ENCODE measurements at places on chromosomes 7 and 10.

DNA sequence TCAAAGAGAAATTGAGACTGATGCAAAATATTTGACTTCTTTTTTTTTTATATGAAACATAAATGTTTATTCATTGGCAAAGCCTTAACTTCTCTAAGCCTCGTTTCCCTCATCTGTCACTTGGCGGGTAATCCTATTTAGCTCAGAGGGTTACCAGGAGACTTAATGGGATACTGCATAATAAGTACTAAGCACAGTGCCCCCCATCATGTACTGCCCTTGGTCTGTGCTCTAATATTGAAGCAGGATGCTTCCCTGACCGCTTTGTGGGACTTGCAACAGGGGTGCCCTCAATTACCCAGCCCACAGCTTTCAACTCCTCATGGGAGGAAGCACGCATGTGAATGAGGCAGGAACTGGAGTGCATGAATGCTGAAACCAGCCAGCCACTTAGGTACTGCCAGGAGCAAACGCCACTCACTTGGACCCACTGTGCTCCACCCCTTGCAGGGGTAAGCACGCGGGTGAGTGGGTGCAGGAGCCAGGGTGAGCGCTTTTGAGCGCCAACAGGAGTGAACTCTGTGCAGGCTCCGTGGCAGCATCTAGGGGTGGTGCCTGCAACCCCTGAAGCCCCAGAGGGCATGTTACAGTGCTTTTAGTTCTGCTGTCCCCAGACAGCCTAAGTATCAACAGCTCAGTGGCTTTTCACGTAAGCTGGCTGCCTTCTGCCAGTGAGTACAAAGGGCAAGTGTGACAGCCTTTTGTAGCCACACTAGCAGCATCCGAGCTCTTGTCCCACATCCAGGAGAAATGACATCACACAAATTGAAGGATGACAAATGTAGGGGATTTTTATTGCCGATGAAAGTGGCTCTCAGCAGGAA, 209.8 kb upstream of the C7orf33 start:
- DNase-seq, result no peak

- no peak for DNase-seq
These were observed 192.5 kb downstream of the SEMA3E start for GRCh38 chr7:83456413-83456812.

GRCh38 chr10:59127991-59128390, 48.5 kb upstream of the PHYHIPL start:
- no peak for DNase-seq

GRCh38 chr7:16708511-16708910, 45.0 kb upstream of the TSPAN13 start:
- DNase-seq, result no peak

- DNase-seq, result no peak
These were observed 207.5 kb downstream of the CUX1 start for GRCh38 chr7:102024769-102025391.

GRCh38 chr7:131109759-131110296, 217.8 kb upstream of the MKLN1 start:
- DNase-seq, result peak; percentile 76

DNA sequence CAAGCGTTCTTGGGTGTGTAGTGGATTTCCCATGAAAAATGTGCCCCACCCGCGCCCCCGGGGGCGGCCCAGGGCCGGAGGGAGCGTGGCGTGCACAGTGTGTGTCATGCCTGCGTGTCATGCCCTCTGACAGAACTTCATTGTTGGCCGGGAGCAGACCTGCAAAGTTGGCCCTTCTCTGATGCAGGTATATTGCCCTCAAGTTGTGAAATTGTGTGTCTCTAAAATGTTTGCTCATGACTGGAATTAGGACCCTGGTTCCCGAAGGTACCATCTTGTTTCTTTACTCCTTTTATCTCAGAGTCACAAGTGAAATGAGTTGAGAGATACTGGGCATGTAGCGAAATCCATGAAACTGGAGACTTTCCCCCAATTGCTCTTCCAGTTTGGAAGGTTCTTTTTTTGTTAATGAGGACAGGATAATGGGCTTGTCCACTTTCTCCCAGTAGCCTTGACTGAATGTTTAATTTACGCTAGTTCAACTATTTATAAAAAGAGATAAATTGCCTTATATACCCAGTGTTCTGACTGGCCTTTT, 26.2 kb downstream of the ADK start:
- DNase-seq, result peak; percentile 40

DNA sequence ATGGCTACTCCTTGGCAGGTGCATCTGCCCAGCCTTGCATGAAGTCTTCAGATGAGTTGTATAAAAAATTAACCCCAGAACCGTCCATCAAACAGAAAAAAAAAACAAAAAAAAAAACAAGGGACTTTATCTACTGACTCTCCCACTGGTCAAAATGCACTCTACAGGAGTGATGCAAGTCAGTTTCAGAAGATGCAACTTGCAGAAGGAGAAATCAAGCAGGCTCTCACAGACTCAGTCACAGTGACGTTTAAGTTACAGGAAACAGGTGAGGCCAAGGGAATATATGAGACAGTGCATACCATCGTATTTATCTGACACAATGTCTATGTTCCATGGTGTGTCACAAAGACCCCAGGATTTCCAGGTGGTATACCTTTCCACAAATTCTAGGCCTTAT, 17.5 kb upstream of the PRPS1L1 start:
- DNase-seq, result no peak

DNA sequence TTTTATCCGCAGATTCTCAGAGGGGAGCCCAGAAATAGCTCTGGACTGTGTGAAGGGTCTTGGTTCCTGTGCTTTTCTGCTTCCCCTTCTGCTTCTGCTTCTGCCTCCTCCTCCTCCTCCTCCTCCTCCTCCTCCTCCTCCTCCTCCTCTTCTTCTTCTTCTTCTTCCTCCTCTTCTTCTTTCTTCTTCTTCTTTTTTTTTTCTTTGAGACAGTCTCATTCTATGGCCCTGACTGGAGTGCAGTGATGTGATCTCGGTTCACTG, 11.6 kb downstream of the PDZD7 start:
- DNase-seq, result no peak

DNA sequence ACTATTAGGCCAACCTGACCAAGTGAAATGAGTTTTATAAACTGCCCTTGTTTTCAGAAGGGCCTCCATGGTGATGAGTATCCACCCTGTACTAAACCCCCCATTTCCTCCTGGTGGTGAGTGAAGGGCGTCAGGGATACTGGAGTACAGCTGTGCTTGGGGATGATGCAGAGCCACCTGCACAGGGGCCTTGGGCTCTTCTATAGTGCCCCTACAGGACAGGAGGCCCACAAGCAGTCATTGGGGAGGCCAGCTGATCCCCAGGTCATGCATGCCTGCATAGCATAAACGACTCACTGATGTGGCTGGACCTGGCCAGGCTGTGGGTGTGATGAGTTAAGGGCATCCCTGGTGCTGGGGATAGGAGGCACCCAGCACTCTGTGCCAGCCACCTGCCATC, 114.1 kb upstream of the CELF2 start:
- DNase-seq, result no peak

- DNase-seq, result no peak
These were observed 28.3 kb upstream of the AFAP1L2 start for GRCh38 chr10:114432566-114433093.

DNA sequence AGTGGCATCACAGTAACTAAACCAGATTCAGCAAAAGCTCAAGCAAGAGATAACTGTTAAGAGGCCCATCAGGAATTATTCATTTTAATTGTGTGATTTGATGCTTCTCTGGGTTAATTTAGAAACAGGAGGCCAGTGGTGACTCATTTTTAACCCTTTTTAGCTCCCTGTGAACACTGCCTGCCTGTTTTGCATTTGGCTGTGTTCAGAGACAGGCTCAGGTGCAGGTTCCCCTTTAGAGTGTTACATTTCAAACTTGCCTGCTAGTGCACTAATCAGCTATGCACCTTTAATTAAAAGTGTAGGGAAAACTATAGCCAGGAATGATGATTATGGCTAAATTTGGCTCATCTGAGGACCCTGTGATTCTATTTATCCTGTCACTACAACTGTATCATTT, 6.5 kb downstream of the STAMBPL1 start:
- peak; percentile 27 for DNase-seq

All from CD4-positive, alpha-beta T cell treated with Interleukin-4 for 4 hours (primary cell).